ENCODE measurements at places on chromosomes 7 and 10.

- DNase-seq = no peak
These were observed 4.0 kb downstream of the MTG1 start for GRCh38 chr10:133397938-133398337.

- no peak for DNase-seq
These were observed 18.8 kb downstream of the CHAT start for GRCh38 chr10:49632406-49633317.

DNA sequence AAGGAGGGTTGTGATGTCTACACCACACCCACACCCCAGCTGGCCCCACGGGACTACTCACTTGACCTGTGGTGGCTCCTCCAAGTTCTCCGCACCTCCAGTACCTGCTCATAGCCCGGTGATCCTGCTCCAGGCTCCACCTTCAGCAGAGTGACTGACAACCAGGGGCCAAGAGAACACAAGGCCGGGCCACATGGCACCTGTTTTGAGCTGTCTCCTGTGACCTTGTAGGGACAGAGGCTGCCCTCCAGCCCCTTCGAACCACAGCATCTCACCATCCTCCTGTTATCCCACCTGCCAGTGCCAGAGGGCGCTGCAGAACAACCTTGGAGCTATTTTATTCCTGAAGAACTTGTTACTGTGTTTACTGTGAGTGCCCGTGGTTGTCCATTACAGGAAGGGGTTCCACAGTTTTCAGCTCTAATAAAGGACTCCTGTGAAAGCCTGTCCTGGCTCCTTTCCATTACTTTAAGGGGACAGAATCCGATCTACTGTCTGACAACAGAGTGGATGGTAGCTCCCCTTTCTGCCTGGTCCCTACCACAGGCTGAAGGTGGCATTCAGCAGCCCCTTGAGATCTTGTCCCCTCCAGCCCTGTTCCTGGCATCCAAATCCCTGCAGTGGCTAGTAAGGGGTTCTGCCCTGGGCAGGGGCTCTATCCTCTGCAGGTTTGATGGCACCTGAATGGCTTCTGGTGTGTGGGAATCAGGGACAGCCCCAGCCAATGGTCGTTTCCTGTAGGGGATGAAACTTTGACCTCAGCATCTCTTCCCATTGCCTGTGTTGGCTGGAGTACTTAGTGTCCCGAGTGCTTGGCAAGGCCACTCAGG lies 50.8 kb downstream of the C10orf120 start:
- DNase-seq = peak; percentile 57

DNA sequence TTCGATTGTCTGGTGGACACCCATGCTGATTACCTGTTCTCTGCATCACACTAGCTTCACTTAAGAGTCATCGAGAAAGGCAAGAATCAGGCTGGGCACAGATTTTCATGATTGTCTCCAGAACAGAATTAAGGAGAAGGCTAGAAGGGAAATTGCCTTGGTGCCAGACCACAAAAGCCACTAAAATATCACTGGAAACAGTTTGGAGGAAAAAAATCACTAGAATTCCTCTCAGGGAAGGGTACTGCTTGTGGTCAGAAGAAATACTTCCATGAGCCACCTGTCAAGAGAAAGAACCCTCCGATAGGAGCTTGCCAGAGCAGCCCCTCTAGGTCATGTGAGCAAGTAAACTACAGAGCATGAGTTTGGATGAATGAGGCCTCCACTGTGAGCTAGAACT lies 269.3 kb upstream of the TEX47 start:
- DNase-seq = no peak

DNA sequence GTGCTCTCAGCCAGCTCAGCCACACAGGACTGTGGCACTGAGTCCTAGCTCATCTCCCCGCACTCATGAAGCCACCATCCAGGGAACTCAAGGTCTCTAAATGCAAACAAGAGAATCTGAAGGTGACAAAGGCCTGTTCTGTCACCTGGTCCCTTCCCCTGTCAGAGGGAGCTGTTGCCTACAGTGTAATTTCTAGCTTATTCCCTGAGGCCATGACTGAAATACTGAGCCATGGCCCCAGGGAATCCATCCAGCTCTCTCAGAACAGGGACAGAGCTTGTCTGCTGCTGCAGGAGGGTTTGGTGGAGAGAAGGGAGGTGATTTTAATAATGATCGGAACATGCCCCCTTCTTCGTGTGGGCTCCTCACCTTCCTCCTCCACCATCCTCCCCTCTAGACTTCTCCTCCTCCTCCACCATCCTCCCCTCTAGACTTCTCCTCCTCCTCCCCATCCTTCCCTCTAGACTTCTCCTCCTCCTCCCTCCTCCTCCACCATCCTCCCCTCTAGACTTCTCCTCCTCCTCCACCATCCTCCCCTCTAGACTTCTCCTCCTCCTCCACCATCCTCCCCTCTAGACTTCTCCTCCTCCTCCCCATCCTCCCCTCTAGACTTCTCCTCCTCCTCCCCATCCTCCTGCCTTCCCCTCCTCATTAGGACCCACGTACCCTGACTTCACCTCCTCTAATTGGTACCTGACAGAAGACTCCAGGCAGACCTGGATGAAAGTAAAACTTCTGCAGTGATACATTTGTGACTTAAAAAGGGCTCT lies 338.0 kb upstream of the MKI67 start:
- DNase-seq = peak; percentile 9

GRCh38 chr10:16231734-16232435 lies 204.9 kb upstream of the PTER start:
- no peak for DNase-seq

- DNase-seq = no peak
These were observed 50.7 kb upstream of the GHITM start for GRCh38 chr10:84088626-84089025.

DNA sequence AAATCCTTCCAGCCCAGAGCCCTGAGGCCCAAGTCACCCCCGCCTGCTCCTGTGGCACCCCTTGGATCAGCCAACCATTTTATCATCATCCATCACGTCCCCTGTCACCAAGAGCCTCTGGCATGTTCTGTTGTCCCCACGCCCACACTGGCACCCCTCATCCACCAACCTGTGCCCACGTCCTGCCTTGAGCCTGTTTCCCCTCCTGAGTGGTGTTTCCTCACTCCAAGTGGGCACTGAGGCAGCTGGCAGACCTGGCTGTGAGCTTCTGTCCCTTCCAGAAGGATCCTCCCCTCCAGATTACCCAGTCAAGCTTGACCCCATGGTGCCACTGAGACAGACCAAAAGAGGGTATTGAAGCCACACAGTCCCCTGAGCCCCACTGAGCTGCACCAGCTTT lies 71.4 kb upstream of the ANTXRL start:
- DNase-seq = no peak

DNA sequence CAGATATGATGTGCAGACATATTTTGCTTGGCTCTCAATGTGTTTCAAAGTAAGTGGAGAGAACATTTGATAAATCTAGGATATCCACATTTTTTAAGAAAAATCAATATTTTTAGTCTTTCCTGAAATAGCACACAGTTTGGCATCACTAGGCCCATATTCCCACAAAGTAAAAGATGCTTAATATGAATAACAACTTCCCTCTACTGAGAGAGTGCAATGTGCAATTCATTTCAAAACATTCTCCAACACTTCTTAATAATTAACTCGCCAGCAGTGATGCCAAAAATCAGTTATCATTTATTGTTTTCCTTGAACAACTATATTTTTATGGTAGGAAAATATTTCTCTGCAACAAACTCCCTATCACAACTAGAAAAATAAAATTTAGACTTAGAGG lies 800.2 kb upstream of the MBL2 start:
- no peak for DNase-seq

GRCh38 chr10:96678725-96679124 lies 41.6 kb downstream of the PIK3AP1 start:
- no peak for DNase-seq

DNA sequence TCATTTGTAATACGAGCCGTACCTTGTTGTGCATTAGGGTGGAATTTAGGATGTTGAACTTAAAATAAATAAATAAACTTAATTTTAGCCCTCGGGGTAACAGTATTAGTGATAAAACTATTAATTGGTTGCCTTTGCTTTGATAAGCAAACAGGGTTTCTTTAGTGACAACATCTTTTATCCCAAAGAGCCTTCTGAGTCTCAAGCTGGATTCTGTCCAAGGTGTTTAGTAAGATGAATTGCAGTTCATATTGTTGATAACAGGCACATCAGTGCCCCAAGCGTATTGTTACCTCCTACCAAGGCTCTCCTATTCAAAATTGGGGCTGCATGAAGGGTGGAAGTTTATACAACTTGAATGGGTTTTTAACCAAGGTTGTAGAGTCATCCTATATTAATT lies 144.4 kb upstream of the CELF2 start:
- no peak for DNase-seq

DNA sequence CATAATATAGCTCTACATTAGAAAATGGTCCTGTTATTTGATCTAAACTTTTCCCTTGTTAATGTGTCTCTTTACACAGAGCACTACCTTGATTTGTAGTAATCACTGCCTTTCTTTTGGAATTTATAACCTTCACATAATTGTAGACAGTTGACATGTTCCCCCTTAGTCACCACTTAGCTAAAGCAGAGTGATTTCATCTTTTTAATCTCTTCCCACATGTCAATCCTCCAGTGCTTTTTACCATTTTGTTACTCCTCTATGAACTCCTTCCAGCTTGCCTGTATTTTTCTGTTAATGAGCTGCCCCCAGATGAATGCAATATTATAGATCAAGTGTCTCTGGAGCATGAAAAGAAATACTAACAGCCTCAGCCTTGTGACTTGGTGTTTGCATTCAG lies 2.6 kb upstream of the PPP1R3A start:
- DNase-seq = no peak

GRCh38 chr10:61870526-61870895 lies 31.0 kb upstream of the ARID5B start:
- DNase-seq = no peak

DNA sequence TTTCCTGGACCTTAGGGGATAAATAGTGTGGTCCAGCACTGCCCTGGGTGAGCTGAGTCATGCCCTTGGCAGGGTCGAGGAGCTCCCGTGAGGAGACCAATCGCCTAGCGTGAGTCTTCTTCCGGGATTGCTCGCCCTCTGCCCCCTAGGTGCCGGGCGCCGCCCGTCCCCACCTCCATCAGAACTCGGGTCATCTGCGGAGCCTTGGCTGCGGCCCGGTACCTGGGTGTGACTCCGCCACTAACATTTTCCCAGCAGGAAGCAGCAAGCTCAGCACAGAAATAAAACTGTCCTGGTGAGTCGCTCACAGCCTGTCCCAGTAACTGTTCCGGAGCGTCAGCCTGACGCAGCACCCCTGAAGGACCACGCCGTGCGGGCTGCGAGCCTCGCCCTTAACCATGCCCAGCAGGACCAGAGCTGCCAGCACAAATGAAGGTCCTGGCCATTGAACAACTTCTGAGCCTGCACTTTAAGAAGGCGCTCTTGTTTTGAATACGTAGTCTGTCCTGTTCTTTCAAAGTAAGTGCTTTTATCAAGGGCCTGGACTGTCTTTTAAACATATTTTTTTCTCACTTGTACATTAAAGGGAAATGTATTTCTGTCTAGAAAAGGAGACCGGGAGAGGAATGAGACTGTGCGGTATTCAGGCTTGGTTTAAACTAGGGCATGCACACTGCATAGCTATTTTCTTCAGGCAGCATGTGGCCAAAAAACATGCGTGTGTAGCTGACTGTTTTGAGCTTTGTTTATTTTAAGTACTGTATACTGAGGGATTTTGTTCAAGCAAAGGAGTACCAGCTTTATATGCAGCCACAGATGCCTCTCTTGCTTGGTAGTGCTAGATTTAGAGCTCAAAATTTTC lies 136.7 kb downstream of the HECW1 start:
- DNase-seq = no peak

DNA sequence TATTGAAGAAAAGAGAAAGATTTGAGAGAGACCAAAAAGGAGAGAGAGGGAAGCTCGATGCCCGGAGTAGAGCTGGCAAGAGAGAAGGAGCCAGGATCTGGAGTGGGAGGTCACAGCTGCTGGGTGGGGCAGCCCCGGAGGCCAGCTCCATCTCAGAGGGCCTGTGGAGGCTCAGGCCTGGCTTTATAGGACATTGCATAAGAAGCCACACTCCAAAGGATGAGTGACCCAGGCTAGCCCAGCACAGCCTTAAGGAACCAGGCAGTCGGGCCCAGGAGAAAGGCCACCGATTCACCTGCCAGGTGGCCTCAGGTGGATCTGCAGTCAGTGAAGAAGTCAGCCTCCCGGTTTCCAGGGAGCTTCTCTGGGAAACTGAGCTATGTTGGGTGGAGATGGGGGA lies 676 bp downstream of the PLAC9 start:
- no peak for DNase-seq

- no peak for DNase-seq
These were observed 22.4 kb downstream of the FBXW4 start for GRCh38 chr10:101672536-101672935.

DNA sequence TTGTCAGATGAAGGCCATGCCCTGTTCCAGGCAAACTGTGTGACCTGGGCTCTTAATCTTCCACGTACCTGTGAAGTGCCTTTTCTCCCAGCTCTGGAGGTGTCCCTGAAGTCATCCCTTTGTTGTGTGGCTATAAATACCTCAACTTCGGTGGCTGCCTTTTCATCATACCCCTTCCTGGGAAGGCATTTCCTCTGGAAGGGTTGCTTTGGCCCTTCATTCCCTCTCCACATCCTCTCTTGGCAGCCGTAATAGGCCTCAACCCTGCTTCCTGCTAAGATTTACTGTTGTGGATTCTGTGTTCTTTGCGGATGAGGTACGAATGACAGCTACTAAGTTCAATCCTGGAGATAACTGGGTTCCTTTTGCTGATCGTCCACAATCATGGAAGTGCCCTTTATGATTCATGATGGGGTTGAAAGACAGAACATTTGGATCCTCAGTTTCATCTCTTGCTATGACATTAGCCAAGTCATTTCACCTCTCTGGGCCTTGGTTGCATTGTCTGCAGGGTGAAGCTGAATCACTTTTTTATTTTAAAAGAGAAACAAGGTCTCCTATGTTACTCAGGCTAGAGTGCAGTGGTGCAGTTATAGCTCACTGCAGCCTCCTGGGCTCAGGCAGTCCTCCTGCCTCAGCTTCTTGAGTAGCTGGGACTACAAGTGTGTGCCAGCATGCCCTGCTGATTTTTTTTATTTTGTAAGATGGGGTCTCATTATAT lies 23.6 kb downstream of the FKBP6 start:
- DNase-seq = no peak

DNA sequence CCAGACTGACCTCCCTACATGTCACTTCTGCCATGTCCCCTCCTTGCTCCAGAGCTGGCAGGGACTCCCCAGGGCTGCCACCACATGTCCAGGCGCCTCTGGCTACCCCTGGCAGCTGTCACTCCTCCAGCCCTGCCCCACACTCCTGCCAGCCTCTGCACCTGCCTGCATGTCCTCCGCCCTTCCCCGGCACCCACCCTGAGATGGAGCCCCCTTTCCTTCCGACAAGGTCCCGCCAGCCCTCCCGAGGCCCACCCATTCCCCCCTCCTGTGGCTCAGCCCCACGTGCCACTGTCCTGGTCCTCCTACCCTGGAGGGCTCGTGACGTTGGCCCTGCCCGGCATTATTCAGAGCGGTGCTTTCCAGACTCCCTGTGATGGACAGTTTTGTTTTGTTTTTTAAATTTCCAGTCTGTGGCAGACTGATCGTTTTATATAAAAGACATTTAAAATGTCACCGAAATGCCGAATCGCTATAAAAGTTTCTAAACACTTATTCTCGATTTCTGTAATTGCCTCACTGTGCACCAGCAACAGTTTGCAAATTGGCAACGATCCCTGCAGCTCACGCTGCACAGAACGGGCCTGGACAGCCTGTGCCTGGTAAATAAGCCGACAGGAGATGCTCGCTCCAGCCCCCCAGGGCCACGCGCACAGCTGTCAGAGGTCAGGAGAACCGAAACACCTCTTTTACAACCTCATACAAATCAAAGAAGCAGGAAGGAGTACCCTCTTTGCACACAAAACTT lies 111.1 kb upstream of the SH2B2 start:
- no peak for DNase-seq

Data from ACHN (cell line).